ENCODE measurements at places on chromosomes 6 and 20. TPM values are rescaled to one million over a fixed set of nuclear protein-coding genes. Genes with fewer than 3 reads are reported as not detected.

GRCh38 chr20:1391640-1392442 is 1.0 kb downstream of the FKBP1A start:
- peaks cover 4% of the 10 kb centered on the region for H3K36me3 ChIP-seq
- H3K27me3 ChIP-seq: peaks cover 14% of the 10 kb centered on the region
- H3K27ac ChIP-seq: peak overlapping the region; percentile 69
- DNase-seq: no peak

BCAS1 gene
- 0.10 TPM for total RNA-seq

GRCh38 chr20:43949741-43950618 is 35.3 kb downstream of the TOX2 start:
- no peaks in the 10 kb centered on the region for H3K36me3 ChIP-seq
- H3K27ac ChIP-seq: peak overlapping the region; percentile 55
- H3K4me3 ChIP-seq: peak overlapping the region; percentile 68
- peaks cover 78% of the 10 kb centered on the region for H3K4me1 ChIP-seq

GRCh38 chr6:25352285-25352684 is 73.1 kb downstream of the CARMIL1 start:
- no peak overlapping the region for H3K27ac ChIP-seq
- H3K4me1 ChIP-seq: no peaks in the 10 kb centered on the region
- no peak overlapping the region for H3K4me3 ChIP-seq
- no peak for DNase-seq
- H3K36me3 ChIP-seq: no peaks in the 10 kb centered on the region
- H3K27me3 ChIP-seq: no peaks in the 10 kb centered on the region

GRCh38 chr6:43993881-43994523 is 133.2 kb downstream of the MRPL14 start:
- no peak for DNase-seq
- peaks cover 6% of the 10 kb centered on the region for H3K27me3 ChIP-seq
- H3K27ac ChIP-seq: no peak overlapping the region
- no peaks in the 10 kb centered on the region for H3K36me3 ChIP-seq

PHACTR1 gene
- total RNA-seq: 0.14 TPM

- no peak overlapping the region for H3K27ac ChIP-seq
- no peak overlapping the region for H3K4me3 ChIP-seq
- no peaks in the 10 kb centered on the region for H3K36me3 ChIP-seq
- no peaks in the 10 kb centered on the region for H3K27me3 ChIP-seq
Measured at GRCh38 chr20:44222633-44223368, 12.2 kb upstream of the OSER1 start.

GRCh38 chr6:156687789-156688619 is 89.2 kb upstream of the ARID1B start:
- peaks cover 9% of the 10 kb centered on the region for H3K27me3 ChIP-seq
- H3K4me1 ChIP-seq: peaks cover 23% of the 10 kb centered on the region
- no peak for DNase-seq
- peak overlapping the region; percentile 65 for H3K27ac ChIP-seq

SIRPG gene
- 1.3 TPM for total RNA-seq

DNA sequence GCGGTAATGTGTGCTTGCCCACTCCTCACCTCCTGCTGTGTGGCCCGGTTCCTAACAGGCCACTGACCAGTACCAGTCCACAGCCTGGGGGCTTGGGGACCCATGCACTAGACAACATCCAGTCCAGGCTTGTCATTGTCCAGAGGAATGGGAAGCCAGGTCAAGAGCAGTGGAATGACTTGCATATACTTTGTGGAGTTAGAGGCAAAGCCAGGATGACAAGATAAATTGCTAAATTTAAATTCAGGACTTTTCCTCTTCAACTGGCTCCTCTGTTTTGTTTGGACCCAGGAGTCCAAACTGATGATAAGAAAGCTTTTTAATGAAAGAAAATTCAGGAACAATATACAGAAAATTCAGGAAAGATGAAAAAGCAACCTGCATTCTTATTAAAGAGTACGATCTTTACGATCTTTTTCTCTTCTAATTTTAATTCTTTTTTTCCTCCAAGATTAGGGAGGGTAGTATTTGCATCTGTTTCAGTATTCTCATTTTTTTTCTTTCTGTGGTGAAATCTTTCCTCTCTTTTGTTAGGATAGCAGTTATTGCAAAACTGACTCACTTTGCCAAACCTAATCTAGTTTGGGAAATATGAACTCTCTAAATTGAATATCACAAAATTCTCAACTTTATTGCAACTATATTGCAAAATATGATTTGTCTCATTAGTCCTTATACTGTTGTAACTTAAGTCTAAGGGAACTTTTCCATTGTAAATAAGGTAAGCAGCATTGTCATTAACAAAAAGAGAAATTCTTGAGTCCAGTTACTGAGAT is 48.2 kb downstream of the DCBLD1 start:
- no peaks in the 10 kb centered on the region for H3K27me3 ChIP-seq
- DNase-seq: no peak
- H3K4me1 ChIP-seq: peaks cover 2% of the 10 kb centered on the region
- no peak overlapping the region for H3K27ac ChIP-seq
- no peaks in the 10 kb centered on the region for H3K36me3 ChIP-seq

SIRPD gene
- not detected for total RNA-seq

GRCh38 chr20:47609001-47609400 is 107.3 kb downstream of the NCOA3 start:
- DNase-seq: no peak
- H3K4me3 ChIP-seq: no peak overlapping the region
- peaks cover 63% of the 10 kb centered on the region for H3K4me1 ChIP-seq

PRRT1 gene
- 0.17 TPM for total RNA-seq

CABLES2 gene
- 9.4 TPM for total RNA-seq

DNA sequence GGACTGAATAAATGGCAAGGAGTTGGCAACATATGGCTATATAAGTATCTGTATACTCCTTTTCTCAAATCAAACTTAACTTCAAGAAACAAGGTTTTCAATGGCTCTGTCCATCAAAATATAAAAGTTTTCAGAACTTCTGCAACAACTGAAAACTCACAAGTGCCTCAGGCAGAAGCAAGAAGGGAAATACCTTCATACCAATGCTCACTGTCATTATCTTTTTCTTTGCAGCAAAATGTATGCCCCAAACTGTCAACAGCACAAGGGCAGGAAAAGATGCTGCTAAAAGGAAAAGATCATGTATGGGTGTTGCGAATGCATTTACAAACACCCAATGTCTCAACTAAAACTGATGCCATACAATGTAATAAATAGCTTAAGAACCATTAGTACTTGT is 45.9 kb downstream of the PTPRK start:
- H3K36me3 ChIP-seq: no peaks in the 10 kb centered on the region
- no peaks in the 10 kb centered on the region for H3K27me3 ChIP-seq

PLEKHG1 gene
- total RNA-seq: 3.3 TPM

DNA sequence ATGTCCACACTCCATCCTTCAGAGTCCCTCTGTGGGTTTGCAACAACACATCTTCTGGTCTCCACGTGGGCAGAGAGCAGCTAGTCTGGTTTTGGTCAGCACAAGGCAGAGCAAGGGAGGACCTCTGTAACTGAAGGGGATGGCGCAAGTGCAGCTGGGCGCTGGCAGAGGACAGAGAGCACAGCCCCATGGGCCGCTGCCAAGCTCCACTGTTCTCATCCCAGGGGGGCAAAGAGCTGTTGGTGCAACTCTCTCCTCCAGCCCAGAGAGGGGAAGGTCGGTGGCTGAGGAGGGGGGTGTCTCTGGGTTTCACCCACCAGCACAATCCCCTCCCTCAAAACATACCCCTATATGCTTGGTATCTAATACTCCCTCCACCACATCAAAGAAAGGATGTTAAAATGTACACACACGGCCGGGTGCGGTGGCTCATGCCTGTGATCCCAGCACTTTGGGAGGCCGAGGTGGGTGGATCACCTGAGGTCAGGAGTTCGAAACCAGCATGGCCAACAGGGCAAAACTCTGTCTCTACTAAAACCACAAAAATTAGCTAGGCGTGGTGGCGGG is 9.1 kb downstream of the ATP9A start:
- H3K4me1 ChIP-seq: no peaks in the 10 kb centered on the region
- H3K4me3 ChIP-seq: no peak overlapping the region
- DNase-seq: no peak
- H3K27ac ChIP-seq: no peak overlapping the region

IMPG1 gene
- not detected for total RNA-seq

IFT52 gene
- 19.1 TPM for total RNA-seq

DNA sequence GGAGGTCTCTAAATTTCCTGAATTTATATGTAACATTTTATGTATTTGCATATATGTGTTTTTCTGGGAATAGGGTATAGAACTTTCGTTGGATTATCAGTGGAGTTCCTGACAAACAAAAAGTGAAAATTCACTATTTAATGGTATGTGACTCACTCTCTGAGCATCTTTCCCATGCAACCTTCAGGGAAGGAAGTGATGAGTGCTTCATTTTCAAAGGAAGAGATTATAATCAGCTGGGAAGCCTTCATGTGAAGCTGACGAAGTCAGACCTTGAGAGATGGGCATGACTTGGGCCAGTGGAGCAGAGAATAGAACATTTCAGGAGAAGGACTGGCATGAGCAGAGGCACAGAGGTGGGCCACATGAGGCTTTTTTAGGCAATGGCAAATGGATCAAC is 72.7 kb downstream of the FAXC start:
- H3K27ac ChIP-seq: no peak overlapping the region
- no peaks in the 10 kb centered on the region for H3K4me1 ChIP-seq
- no peak for DNase-seq
- H3K36me3 ChIP-seq: no peaks in the 10 kb centered on the region
- no peak overlapping the region for H3K4me3 ChIP-seq

NMBR gene
- total RNA-seq: not detected

DNA sequence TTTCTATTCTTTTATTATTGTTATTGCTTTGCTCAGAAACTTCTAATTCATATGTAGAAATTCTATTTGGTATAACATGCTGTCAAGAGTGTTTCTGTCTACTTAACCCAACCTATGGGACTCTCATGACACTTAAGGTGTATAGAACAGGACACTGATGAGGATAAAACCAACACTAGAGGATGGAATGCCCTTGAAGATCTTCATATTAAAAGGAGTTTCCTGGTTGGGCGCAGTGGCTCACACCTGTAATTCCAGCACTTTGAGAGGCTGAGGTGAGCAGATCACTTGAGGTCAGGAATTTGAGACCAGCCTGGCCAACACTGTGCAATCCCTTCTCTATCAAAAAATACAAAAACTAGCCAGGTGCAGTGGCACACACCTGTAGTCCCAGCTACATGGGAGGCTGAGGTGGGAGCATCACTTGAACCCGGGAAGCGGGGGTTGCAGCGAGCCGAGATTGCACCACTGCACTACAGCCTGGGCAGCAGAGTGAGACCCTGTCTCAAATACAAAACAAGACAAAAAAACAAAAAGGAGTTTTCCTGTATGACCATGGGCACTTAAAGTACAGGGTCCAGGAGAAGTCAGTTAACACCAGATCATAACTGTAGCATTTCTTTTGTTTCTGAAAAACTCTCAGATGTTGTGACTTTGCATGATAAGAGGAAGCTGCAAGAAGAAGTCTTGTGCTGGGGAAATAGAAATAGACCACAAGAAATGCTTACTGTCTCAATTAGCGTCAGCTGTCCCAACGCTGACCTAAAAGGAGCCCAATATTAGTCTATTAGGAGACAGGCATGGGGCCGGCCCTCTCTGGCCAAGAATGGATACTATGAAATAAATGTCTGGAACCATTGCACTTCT is 38.9 kb upstream of the CD2AP start:
- DNase-seq: no peak
- no peak overlapping the region for H3K4me3 ChIP-seq
- no peaks in the 10 kb centered on the region for H3K36me3 ChIP-seq
- no peak overlapping the region for H3K27ac ChIP-seq

DNA sequence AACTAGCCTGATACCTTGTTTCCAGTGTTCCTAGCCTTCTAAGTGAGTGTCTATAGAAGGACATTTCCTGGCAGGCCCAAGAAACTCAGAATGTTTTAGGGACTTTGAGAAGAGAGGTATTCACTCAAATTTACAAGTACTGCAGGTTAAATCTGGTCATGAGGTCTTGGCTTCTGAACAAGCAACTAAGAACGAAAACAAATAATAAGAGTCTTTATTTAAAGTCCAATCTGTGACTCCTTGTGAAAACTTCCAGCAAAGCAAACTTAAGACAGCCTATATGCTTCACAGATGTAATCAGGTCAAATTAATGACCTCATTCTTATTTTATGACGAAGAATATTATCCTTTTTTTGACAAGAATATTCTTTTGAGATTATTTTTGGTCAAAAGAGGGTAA is 79.4 kb upstream of the PRSS16 start:
- H3K4me3 ChIP-seq: no peak overlapping the region
- no peaks in the 10 kb centered on the region for H3K4me1 ChIP-seq
- no peak overlapping the region for H3K27ac ChIP-seq
- H3K27me3 ChIP-seq: peaks cover 6% of the 10 kb centered on the region

GRCh38 chr6:123965894-123966293 is 162.2 kb downstream of the NKAIN2 start:
- H3K4me3 ChIP-seq: no peak overlapping the region
- H3K36me3 ChIP-seq: no peaks in the 10 kb centered on the region
- no peaks in the 10 kb centered on the region for H3K27me3 ChIP-seq
- H3K4me1 ChIP-seq: no peaks in the 10 kb centered on the region

DNA sequence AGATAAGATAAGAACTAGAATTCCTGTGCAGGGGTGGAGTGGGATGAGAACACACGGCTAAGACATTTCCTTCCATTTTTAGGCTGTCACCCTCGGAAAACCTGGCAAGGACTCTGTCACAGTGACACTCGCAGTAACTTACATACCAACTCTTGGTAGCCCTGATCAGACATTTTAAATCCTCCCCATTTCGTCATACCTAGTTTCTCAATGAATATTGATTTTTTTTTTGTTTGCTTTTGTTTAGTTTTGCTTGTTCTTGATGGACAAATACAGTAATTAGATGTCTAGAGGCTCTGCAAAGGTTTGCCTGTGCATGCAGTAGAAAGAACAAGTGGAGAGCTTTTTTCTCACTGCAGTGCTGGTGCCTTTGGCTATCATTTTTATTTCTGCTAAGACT is 213.0 kb upstream of the FAM83B start:
- no peak overlapping the region for H3K4me3 ChIP-seq
- no peaks in the 10 kb centered on the region for H3K4me1 ChIP-seq
- H3K27ac ChIP-seq: no peak overlapping the region
- no peaks in the 10 kb centered on the region for H3K36me3 ChIP-seq

- no peak for DNase-seq
- peaks cover 26% of the 10 kb centered on the region for H3K27me3 ChIP-seq
- no peaks in the 10 kb centered on the region for H3K4me1 ChIP-seq
- H3K36me3 ChIP-seq: no peaks in the 10 kb centered on the region
- no peak overlapping the region for H3K4me3 ChIP-seq
Measured at GRCh38 chr6:169337886-169338445, 84.3 kb upstream of the THBS2 start.

MOCS1 gene
- total RNA-seq: 2.0 TPM

- peaks cover 9% of the 10 kb centered on the region for H3K4me1 ChIP-seq
- no peaks in the 10 kb centered on the region for H3K27me3 ChIP-seq
- peak overlapping the region; percentile 49 for H3K27ac ChIP-seq
Measured at GRCh38 chr20:37356387-37356786, 10.4 kb downstream of the SRC start.

KAT14 gene
- 10.6 TPM for total RNA-seq

DNA sequence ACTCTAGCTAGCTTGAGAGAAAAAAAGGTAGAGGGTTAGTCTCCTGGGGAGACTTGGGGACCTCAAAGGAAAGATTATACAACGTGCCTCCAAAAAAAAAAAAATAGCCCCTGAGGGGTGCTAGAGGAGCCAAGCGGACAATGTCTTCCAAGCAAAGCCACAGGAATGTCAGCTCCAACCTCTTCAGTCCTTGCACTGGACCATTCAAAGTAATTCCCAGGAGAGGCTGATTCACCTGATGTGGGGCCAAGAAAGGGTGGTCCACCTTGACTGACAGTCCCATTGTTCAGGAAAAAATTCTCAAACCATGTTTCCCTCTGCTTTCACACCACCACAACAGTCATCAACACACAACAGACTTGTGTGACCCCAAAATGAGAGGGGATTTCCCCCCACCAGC is 30.7 kb downstream of the ASIP start:
- no peak for DNase-seq
- peak overlapping the region; percentile 49 for H3K4me3 ChIP-seq
- peaks cover 7% of the 10 kb centered on the region for H3K4me1 ChIP-seq

PCSK2 gene
- total RNA-seq: not detected

C6orf15 gene
- total RNA-seq: not detected
